CD4-positive, alpha-beta T cell treated with Interleukin-12 subunit alpha and Interleukin-12 subunit beta, for 1 hour (primary cell): ENCODE measurements at places on chromosomes 2 and 18.

DNA sequence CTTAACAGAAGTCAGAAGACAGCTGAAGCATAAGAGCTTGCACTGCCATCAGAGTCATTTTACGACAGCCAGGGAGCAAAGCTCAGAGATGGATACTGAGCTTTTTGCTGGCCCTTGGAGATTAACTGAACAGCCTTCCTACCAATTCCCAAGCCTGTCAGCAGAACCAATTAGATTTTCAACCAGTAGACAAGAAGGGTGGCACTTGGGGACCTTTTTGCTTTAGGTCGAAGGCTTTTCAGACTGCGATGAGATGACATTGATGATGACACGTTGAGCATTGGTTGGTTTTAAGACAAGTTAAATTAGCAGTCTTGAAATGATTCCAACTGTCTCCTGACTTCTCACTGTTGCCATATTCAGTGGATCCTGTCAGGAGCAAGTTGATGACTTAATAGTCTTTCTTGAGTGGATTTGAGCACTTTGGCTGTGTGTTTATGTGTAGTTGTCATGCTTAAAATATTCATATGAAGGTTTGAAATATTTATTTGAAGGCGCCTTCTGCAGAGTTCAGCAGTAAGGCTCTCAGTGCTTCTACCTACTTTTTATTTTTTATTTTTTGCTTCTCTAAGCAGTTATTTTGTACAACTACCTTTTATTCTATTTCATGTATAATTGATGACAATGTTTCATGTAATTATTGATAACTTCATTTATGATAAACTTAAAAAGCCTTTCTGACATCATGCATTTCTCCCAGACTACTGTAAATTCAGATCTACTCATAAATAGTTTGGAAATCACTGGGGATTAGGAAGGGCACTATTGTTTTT lies 256.7 kb downstream of the CAMKMT start:
- DNase-seq: no peak

- DNase-seq: no peak
Measured at GRCh38 chr2:222993920-222994650, 57.9 kb upstream of the KCNE4 start.

DNA sequence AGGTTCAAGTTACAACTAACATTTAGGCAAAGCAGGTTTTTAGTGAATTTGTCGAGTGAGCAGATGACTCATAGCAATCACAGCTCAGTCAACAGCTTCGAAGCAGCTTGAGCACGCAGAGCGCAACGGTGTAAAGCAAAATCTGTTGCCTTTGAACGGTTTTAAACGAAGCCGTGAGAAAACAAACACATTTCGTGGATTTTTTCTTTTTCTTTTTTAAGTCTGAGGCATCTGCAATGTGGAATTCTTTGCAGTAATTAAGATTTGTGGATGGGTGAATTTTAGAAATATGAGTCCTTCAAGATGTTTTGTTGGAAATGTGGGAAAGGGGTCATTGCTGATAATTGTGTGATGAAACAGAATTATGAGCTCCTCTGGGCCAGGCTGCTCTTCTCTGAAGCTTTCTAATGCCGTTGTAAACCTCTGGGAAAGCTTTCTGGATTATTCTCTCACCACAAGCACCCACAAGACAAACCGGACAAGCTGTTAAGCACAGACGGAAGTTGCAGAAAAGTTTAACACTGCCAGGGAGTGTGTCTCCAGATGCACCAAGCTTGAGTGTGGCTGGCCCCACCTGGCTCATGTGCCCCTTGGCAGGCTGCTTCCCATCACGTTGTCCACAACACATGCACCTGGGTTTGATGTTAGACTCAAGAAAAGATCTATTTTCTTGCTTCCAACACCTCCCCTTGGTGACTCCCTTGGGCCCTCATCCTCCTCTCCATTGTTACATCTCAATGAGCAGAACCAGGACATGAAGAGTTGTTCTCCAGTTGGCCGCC lies 224.7 kb downstream of the ACKR3 start:
- DNase-seq: no peak

DNA sequence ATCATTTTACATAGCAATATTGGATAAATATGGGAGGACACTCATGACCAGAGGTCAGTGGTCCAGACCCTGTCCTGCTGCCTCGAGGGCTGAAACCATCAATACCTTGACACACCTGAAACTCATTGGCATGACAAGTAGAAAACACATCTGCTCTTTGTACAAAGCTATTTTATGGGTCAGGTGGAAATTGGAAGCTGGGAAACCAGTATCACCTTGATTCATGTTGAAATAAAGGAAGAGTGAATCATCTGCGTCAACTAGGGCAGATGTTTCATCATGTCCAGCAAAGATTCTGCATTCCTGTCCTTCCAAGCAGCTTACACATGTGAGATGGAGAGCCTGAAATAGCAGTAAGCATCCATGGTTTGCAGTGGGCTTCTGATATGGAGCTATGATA lies 80.0 kb upstream of the ERBB4 start:
- no peak for DNase-seq

DNA sequence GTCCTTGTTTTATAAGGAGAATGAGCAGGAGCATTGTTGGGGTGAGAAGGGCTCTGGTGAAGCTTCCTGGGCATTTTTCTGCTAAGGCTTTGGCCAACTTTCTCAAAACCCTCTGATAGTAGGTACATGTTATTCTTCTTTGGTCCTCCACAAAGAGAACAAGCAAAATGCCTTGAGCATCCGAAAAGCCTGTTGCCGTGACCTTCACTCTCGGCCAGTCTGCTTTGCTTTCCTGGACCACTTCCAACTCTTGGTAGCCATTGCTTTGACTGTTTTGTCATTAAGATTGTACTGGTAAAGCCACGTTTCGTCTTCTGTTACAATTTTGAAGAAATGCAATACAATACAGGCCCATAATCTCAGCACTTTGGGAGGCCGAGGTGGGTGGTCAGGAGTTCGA lies 27.4 kb upstream of the ALLC start:
- DNase-seq: no peak

- DNase-seq: no peak
Measured at GRCh38 chr2:178009813-178010212, 62.8 kb downstream of the PDE11A start.

- DNase-seq: no peak
Measured at GRCh38 chr18:53254265-53254664, 914.3 kb downstream of the DCC start.

GRCh38 chr2:20220806-20221554 lies 4.0 kb downstream of the SDC1 start:
- no peak for DNase-seq

DNA sequence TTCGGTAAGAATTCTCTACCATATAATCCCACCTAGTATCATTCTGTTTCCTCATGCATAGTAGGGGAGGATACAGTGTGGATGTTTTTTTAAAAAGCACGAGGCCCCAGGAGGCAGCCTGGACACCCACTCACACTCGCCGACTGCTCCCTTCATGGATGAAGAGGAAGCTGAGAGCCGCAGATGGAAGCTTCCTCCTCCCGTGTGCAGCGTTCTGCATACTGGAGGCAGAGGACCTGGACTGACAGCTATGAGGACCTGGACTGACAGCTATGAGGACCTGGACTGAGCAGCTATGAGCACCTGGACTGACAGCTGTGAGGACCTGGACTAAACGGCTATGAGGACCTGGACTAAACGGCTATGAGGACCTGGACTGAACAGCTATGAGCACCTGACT lies 234.4 kb downstream of the NDUFA10 start:
- DNase-seq: no peak

DNA sequence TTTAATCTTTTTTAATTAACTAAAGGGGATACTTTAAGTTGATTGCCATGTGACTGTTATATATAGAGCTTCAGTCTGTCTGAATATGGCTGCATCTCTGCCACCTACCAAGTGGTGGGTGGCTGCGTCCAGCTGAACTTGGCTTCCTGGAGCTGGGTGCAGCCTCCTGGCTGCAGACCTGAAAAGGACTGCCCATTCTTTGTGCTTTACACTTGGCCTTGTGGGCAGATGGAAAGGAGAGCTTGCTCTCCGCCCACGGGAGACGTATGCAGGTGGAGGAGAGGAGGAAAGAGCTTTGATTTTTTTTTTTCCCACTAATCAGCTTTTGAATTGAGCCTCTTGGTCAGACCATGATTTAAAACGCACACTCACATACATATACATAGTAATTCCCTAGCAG lies 34.7 kb downstream of the NCK2 start:
- no peak for DNase-seq

DNA sequence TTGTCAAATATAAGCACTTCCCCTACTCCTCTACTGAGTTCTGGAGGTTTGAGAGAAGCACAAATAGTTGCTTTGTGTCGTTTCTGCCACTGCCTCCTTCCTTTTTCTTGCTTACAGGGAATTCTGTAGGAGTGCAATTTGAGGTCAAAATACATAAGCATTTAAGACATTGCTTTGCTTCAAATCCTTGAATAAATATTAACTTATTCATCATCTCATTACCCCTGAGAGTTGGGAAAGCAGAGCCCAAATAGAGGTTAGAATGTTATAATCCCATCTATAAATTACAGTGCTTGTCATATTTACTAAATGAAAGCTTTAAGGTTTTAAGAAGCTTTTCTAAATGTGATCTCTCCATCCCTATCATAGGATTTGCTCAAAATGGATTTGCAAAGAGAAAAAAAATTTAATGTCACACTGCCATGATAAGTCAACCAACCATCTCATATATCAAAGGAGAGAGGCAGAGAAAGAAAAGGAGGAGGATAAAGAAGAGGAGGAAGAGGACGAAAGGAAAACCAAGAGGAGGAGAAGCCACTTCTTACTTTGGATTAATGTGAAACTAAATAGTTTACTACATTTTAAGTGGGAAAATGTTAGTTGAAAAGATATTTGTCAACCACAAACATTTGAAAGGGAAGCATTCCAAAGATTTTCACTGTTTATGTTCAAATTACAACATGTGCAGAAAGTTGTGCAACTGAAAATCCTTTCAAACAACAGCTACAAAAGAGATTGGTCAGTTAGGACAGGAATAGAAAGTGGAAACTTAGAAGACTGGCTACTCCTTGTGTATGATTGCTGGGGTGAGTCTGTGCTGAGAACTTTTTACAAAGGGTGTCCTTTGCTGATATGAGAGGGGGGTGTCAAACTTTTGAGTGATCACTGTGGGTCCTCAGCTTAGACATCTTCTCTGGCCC lies 277.3 kb upstream of the FN1 start:
- DNase-seq: no peak

DNA sequence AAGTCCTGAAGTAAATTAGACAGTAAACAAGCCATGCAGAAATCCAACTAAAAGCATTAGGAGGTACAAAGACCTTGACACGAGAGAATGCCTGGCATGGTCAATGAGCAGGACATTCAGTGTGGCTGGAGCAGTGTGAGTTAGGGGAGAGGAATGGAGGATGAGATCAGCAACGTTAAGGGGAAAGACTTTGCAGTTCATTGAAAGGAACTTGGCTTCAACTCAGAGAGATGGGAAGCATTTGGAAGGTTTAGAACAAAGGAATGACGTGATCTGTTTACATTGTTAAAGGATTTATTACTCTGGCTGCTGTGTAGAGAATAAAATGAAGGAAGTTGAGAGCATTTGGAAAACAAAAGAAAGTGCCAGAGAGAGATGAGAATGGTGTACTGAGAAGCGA lies 621.3 kb downstream of the XIRP2 start:
- no peak for DNase-seq

DNA sequence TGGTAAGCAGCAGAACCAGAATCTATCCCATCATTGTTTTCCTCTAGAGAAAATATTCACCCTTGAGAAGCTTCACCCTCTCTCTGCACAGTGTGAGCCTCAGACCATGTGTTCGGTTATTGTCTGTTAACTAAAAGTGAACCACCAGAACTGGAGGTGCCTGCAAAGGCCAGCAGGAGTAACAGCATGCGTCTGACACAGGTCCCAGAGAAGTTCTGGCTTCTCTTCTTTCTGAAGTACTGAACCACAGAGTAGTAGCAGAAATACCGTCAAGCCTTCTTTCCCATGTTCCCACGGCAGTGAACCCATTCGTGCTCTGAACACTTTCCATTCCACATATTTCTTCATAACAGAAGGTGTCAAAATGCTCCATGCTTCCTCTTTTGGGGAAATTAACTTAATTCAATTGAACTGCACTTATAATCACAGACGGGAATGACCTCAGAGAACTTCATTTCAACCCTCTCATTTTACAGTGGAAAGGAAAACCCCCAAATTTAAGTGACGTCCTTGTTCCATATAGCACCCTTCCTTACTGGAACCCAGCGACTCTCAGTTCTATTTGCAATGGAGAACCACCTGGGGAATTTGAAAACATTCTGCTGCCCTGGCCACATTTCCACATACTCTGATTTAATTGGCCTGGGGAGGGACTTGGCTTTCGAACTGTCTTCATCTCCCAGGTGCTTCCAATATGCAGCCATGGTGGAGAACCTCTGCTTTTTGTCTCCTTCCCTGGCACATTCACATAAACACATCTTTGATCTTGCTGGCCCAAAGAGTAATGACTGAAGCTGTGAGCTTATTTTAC lies 519.1 kb downstream of the RNF144A start:
- no peak for DNase-seq

- no peak for DNase-seq
Measured at GRCh38 chr2:151374436-151374835, 17.0 kb downstream of the TNFAIP6 start.

- DNase-seq: no peak
Measured at GRCh38 chr2:38765149-38765548, 12.9 kb upstream of the GEMIN6 start.
